Cardiac septum (tissue), 1 donor: ENCODE measurements at places on chromosomes 13 and 19. TPM values are rescaled to one million over a fixed set of nuclear protein-coding genes. Genes with fewer than 3 reads are reported as not detected.

GRCh38 chr13:59885076-59885475 lies 278.7 kb downstream of the DIAPH3 start:
- no peak for DNase-seq

ZNF878 gene
- not detected for total RNA-seq

DNA sequence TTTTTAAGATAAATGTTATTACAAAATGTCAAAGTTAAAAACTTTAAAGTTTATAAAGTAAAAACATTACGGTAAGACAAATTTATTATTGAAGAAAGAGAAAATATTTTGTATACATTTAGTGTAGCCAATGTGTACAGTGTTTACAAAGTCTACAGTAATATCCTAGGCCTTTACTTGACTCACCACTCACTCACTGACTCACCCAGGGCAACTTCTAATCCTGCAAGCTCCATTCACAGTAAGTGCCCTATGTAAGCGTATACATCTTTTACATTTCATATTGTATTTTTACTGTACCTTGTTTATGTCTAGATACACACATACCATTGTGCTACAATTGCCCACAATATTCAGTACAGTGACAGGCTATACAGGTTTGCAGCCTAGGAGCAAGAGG lies 448.2 kb downstream of the KCTD12 start:
- no peak for DNase-seq

CNN1 gene
- total RNA-seq = 236 TPM

F2RL3 gene
- total RNA-seq = 0.70 TPM

GRCh38 chr19:3494559-3494958 lies 5.9 kb downstream of the DOHH start:
- DNase-seq = no peak

GRCh38 chr13:108470921-108471320 lies 158.5 kb upstream of the MYO16 start:
- DNase-seq = no peak

DNA sequence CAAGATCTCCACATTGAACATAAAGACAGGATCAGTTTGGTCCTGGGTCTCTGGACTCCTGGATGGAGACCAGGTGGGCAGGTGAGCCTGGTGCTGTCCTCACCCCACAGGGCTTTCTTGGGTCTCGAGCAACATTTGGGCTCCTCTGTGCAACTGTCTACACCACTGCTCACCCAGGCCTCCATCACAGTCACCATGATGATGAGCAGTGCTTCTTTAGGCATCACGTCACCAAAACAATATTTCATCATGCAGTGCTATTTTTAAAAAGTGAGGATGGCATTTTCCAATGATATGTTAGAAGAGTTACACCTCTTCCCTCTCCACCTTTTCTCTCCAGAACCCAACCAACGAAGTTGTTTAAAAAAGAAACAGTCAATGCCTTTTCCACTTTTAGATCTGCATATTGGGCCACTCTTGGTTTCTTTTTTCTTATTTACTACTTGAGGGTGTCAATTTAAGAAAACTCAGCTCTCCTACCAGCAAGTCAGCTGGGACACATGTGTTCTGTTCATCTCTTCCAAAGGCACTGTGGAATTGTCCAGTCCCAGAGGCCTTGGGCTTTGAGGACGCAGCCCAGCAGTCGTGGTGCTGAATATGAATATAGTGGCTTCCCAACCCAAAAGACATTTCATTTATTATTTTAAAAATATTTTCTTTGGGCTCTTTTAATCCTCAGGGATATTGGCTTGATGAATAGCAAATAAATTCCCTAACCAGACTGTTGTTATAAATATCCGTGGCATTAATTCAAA lies 405.7 kb downstream of the KCNRG start:
- no peak for DNase-seq

DNA sequence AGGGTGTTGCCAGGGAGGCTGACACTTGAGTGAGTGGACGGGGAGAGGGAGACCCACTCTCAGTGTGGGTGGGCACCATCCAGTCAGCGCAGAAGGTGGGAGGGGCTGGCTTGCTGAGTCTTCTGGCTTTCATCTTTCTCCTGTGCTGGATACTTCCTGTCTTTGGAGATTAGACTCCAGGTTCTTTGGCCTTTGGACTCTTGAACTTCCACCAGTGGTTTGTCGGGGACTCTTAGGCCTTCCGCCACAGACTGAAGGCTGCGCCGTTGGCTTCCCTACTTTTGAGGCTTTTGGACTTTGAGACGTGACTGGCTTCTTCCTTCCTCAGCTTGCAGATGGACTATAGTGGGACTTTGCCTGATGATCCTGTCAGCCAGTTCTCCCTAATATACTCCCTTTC lies 4.3 kb upstream of the LENG8 start:
- DNase-seq = no peak

DNA sequence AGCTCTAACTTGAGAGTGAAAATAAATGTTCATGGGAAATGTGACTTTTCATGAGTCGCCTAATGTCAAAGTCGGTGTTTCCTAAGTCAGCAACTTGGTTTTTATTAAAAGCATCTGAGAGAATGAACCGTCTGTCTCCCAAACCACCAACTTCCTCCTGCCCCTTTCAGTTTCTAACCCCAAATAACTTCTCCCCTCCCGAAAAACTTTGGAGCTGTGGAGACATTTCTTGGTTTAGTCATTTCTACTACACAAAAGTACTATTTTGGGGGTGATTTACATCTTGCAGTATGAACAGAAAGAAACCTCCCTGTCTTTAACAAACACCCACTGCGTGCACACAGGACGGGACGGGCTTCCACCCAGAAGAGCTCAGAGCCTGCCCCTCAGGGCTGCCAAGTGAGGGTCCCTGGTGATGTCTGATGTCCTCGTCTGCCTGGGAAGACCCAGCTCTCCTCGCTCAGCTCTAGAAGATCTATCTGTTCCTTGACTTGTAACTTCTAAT lies 65.0 kb downstream of the RASA3 start:
- DNase-seq = no peak

C1QTNF9B gene
- total RNA-seq = 0.48 TPM

ZNF99 gene
- 0.11 TPM for total RNA-seq

DNA sequence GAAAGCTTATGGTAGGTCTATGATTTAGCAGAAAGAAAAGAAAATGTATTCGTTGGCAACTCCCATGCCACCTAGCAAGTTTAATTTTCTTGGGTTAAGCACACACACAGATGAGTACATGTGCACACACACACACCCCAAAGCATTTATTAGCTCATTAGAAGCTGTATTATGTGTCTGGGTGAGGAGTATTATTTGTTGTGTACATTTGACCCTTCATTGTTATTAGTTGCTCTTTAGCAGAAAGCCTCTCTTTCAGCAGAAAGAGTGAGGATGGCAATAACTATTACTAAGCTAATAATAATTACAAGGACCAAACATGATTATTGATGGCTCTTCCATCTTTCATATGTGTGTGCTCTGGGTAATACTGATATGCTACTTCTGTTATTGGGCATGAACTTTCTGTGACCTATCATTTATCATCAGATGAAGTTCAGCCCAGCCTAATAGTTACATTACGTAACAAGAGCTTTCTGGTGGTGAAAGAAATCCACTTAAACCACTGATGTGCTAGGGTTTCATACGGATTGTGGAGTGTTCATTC lies 177.4 kb upstream of the OBI1 start:
- no peak for DNase-seq

SMIM7 gene
- total RNA-seq = 47.0 TPM

- no peak for DNase-seq
Observed at GRCh38 chr13:75345193-75345592, 136.8 kb downstream of the TBC1D4 start.

DNA sequence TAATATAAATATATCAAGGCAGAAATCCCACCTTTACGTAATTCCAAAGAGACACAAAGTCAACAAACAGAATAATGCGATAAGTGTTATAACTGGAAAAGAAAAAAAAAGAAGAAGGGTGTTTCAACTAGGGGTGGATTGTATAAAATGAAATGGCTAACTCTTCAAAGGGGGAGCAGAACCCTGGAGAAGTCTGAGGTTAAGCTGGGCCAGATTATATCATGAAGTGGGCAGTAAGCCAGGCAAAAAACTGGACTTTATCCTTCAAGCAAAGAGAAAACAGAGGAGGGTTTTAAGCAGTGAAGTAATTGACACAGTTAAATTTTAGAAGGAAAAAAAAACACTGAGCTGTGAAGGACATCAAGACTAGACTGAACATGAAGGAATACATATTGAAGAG lies 41.9 kb downstream of the TBC1D4 start:
- no peak for DNase-seq

DNA sequence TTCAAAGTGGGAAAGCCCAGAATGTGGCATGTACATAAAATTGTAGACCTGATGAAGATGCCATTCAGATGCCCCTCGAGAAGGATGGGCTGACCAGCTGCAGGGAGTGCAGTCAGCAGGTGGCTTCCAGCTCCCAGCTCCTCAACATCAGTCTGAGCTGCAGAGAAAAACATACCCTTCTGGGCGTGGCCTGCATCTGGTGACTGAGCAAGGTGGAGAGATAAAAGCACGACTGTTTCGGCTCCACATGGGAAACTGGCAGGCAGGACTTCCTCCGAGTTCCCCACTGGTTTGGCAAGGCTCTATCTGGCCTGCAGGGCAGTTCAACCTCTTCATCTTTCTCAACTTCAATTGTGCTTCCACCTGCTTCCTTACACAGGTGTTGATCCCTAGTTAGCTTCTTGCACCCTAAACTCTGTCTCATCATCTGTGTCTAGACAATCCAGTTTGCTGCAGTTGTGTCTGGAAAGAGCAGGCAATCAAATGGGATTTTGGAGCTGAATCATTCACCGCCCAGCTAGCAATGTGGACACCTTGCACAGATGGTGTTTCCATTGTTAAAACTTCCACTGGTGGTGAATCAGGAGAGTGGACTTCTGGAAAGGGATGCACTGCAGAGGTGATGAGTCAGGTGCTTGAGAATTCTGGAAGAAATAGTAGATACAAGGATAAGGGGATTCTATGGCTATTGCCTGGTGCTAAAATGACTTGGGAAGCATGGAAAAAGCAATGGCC lies 56.8 kb downstream of the POLR1D start:
- no peak for DNase-seq

DNA sequence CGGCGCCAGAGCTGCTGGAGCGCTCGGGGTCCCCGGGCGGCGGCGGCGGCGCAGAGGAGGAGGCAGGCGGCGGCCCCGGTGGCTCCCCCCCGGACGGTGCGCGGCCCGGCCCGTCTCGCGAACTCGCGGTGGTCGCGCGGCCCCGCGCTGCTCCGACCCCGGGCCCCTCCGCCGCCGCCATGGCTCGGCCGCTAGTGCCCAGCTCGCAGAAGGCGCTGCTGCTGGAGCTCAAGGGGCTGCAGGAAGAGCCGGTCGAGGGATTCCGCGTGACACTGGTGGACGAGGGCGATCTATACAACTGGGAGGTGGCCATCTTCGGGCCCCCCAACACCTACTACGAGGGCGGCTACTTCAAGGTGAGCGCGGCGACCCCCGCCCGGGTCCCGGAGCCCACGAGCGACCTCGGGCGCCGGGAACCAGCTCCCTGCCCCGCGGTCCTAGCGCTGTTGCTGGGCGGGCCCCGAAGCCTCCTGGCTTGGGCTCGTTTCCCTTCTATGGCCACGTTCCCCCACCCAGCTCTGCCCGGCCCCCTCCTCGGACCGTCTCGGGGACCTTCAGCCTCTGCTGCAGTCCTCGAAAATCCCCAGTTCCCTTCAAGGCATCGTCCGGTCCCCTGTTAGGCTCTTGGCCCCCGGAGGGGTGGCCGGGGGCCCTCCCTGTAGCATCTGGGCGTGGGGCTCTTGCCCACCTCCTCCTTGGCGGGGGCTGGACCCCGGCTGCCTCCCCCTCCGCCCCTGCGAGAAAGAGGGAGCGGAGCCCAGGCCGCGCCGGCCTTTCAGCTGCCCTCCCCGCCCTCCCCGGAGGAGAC lies at the start of gene CDC34:
TSS of gene CDC34 (plus strand) at position 8 of the 808 bp plus-strand sequence. CDS start at position 180, 172 bp downstream.
- DNase-seq = no peak

- DNase-seq = no peak
Observed at GRCh38 chr19:5719274-5719960, 529 bp downstream of the LONP1 start.

DNA sequence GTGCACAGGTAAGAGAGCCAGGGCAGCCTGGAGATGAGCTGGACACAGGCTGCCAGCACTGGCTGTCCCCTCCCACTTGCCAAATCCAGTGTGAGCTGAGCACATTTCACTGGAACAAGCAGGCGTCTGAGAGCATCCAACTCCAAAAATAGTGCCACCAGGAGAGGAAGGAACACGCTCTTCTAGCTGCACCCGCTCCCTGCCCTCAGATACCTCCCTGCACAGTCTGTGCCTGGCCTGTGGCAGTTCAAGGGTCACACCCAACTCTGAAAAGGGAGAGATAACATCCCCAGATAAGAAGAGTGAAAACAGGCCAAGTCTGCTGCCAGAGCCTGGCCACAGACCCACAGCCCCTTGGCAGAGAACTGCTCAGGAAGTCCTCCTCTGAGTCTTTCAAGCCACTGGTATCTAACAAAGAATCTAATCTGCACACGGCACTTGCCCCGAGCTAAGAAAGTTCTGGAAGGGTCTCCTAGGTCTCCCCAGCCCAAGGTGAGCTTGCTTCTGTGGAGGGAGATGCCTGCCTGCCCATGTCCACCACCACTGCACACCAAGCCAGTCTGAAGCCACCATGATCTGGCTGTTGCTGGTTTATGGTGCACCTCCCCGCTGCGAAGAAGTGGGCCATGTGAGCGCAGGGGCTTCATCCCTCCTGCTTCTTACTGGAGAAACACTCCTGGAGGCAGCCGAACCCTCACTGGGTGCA lies 14.7 kb downstream of the ELL start:
- no peak for DNase-seq

DNA sequence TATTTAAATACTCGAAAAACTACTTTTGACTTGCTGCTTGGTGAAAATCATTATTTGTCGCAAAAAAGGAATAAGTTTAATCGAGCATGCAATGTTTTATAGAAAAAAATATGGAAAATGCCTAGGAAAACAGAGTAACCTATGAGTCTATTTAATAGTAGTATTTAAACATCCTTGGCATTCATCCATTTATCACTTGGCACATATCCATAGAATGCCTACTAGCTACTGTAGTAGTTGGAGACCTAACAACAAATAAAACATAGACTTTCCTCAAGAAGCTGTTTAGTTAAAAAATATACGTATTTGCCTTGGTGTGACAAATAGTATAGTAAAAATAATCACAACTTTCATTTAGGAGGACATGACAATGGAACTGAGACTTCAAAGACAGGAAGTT lies 302.1 kb downstream of the DIAPH3 start:
- DNase-seq = no peak

KLF1 gene
- 0.38 TPM for total RNA-seq

MTUS2 gene
- 81.4 TPM for total RNA-seq

CD79A gene
- not detected for total RNA-seq

DCT gene
- total RNA-seq = 0.22 TPM

DPF1 gene
- 0.51 TPM for total RNA-seq
